ENCODE measurements at places on chromosomes 4 and X. TPM values are rescaled to one million over a fixed set of nuclear protein-coding genes. Genes with fewer than 3 reads are reported as not detected.

The CXCL9 gene
- total RNA-seq, result 0.41 TPM

The C1GALT1C1 gene
- total RNA-seq, result 17.4 TPM

The RHOXF1 gene
- total RNA-seq, result 0.44 TPM

The MTNR1A gene
- total RNA-seq, result not detected

DNA sequence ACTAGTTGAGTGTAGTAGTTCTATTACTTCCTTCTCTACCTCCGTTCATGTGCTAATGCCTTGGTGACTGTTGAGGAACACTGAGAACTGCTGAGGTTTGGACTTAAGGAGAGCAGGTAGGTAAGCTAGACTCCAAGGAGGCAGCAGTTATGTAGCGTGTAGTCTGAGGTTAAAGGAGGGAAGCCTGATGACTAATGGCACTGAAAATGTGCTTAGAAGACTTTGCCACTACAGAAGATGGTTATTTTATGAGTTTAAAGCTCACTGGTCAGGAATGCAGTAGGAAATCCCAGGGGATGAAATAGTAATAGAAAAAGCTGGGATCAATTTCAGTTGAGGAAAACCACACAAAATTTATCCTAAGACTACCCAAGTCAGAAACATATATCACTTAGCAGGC, 1077.3 kb downstream of the RAPGEF2 start:
- DNase-seq, result no peak

DNA sequence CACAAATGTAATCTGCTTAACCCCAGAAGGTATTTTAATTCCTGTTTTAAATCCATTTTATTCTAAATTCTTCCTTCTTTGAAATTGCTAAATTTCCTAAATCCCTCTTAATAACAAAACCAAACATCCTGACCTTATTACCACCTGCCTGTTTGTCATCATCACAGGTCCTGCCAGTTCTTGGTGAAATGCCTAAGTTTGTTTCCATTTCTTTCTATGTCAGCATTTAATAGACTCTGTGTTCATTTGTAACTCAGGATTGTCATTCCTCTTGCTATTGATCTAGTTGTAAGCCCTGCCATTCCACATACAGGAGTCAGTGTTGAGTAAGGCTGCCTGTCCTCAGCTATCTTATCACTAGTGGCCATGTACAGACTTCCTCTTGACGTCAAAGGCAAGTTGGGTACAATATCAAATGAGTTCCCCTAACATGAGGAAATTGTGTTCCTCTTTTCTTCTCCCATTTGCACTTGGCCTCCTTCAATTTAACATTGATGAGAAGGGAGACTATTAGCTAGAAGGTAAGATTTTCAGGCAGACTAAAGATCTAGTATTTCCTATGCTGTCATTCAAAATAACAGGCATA, 440.1 kb downstream of the AFF2 start:
- no peak for DNase-seq

The COL4A6 gene
- total RNA-seq, result 7.8 TPM

DNA sequence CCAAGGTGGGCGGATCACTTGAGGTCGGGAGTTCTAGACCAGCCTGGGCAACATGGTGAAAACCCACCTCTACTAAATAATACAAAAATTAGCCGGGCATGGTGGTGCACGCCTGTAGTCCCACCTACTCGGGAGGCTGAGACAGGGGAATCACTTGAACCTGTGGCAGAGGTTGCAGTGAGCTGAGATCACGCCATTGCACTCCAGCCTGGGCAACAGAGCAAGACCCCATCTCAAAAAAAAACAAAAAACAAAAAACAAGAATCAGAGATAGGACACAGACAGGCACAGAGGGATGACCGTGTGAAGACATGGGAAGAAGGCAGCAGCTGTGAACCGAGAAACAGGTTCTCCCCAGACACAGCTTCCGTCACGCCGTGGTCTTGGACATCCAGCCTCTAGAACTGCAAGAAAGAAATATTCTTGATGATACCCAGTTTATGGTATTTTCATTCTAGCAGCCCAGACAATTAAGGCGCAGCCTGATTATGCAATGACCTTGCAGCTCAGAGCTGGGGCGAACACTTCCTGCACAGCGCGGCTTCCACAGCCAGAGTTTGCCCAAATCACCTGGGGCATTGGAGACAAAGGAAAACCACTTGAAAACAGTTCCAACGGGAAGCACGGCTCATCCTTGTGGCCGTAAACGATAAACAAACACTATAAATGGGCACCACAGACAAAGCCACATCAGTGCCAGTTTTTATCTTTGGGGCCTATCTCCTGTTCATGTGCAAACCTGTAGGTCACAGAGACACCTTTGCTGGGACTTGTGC, 4.2 kb upstream of the ARSD start:
- DNase-seq, result no peak

GRCh38 chr4:154872198-154872597, 91.1 kb downstream of the RBM46 start:
- no peak for DNase-seq

DNA sequence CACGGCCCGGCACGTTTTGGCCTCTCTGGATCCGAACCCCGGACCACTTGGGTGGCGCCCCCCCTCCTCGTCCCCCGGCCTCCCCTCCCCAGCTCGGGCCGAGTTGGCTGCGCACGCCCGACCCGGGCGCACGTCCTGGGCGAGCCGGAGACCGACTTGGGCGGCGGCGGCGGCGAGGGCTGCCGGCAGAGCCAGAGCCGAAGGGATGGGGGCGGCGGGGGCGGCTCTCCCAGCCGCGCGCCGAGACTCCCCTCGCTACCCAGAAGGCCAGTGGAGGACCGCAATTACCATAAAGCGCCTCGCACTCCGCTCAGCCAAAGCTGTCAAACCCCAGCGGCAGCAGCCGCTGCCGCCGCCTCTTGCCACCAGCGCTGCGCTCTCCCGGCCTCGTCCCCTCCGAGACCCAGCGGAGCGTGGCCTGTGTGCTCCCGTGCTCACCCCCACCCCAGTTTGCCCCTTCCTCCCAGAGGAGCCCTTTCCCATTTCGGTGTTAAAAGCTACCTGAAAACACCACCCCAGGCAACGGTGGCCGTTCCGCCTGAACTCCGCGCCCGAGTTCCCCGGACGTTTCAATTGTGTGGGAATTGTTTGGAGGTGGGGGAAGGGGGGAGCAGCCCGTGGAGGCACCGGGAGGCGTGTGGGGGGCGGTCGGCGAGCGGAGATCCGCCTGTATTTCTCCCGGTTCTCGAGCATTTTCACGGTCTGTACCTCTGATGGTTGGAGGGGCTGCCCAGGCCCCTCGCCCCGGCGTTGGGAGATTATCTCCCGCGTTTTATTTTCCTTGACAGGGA, 701 bp upstream of the BCOR start:
- DNase-seq, result no peak

DNA sequence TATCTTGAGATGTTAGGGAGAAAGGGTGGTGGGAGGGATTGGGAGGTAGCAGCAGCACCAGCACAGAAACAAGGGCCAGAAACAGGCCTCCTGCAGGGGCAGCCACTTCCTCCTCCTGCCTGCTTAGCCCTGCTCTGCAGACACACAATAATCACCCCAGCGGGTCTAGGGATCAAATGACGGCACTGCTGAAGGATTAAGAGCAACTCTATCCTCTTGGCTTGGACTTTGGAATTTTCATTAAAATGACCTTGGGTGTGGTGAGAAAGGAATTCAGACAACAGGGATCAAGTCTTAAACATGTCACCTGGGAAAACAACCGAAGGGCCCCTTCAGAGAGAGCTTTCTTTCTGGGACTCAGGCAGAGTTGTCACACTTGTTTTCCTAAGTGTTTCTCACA, 353.4 kb downstream of the SPRY1 start:
- DNase-seq, result no peak

The GRSF1 gene
- total RNA-seq, result 105 TPM

DNA sequence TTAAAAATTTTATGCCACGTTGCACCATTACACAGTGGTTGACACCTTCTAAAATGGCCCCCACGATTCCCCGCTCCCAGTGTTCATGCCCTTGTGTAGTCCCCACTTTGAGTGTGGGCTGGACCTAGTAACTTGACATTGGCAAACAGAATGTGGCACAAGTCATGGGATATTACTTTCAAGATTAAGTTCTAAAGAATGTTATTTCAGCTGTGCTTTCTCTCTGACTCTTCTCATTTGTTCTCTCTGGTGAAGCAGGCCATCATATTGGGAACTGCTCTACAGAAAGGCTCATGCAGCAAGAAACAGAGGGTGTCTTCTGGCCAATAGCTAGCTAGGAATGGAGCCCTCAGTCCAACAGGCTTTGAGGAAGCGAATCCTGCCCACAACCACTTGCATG, 67.1 kb downstream of the ATXN3L start:
- DNase-seq, result no peak

The CYTL1 gene
- not detected for total RNA-seq

GRCh38 chr4:54058171-54058570, 6.2 kb downstream of the CHIC2 start:
- DNase-seq, result no peak

The MAGEA2 gene
- not detected for total RNA-seq

The KIF4A gene
- 0.59 TPM for total RNA-seq

DNA sequence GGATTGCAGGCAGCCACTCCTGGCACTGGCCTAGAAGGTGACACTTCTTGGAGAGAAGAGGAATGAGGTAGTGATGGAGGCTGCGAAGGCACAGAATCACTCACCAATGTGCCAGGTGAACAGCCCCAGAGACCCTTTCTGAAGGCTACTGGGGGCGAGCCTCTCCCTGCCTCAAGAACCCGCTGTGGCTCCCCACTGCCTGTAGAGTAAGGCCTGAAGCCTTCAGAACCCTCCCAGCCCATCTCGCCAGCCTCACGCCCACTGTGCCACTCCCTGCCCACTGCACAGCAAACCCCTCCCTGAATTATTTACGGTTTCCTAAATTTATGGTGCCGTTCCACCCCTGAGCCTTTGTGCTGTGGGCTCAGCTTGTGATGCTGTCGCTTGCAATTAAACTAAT, 24.2 kb upstream of the SORCS2 start:
- no peak for DNase-seq

The SPANXA2 gene
- not detected for total RNA-seq

DNA sequence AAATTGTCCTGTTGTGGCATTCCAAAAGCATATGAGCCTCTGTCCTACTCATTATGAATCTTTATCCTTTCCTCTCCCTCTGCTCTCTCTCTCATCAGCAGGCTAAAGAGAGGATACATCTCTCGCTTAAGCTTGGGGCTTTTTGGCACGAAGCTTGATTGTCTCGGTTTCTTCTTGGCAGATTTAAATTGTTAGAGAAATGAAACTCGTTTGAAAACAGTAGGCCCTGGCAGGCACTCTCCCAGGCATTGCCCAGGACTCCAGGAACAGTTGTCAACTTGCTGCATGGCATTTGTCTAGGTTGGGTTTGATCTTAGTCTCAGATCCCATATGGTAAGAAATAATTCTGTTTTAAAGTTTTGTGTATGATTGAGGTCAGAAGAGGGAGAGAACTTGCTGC, 35.5 kb downstream of the NAA11 start:
- DNase-seq, result no peak

- DNase-seq, result no peak
These were observed 25.3 kb upstream of the CT45A1 start for GRCh38 chrX:135688137-135688536.

The MAP9 gene
- 7.8 TPM for total RNA-seq

DNA sequence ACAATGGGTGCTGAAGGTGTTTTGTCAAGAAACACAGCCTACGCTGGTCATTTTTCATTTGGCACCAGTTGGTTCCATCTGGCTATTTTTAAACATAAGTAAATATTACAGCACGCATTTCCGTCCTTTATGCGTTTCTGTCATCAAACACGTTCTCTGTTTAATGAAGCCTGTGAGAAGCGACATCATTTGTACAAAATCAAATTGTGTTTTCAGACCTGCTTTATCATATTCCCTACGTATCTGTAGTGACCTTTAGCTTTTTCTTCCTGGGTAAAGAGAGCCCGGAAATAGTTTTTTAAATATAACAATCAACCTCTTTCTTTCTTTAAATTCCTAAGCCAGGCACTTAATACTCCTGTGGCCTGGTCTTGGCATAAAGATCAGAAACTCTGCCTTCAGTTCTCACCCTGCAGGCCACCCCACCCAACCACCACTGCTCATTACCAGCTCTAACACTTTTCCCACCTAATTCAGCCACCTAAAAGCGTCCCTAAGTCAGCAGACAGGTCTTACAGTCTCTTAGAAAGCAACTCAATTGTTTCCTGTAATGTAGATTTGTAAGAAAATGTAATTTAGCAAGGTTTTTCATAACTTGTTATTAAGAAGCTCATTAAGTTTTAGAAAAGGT, 30.4 kb downstream of the ACSL1 start:
- DNase-seq, result no peak

- no peak for DNase-seq
These were observed 16.5 kb upstream of the ENPP6 start for GRCh38 chr4:184234155-184234554.

DNA sequence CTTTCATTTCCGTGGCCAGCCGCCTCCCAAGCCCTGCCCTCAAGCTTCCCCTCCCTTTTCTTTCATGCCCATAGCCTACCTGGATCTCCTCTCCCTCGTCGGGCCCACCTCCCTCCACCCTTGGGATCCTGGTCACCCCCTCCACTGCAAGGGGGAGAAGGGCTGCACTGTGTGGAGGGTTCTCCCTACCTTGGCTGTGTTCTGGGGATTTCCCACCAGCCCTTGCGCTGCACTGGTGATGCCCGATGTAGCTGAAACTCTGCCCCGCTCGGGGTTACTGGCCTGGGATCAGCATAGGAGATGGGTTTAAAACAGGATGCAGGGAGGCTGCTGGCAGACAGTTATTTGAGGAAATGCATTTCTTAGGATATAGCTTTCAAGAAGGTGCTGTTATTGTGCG, 128.9 kb downstream of the TBL1X start:
- DNase-seq, result no peak

The ZMYM3 gene
- 17.7 TPM for total RNA-seq

DNA sequence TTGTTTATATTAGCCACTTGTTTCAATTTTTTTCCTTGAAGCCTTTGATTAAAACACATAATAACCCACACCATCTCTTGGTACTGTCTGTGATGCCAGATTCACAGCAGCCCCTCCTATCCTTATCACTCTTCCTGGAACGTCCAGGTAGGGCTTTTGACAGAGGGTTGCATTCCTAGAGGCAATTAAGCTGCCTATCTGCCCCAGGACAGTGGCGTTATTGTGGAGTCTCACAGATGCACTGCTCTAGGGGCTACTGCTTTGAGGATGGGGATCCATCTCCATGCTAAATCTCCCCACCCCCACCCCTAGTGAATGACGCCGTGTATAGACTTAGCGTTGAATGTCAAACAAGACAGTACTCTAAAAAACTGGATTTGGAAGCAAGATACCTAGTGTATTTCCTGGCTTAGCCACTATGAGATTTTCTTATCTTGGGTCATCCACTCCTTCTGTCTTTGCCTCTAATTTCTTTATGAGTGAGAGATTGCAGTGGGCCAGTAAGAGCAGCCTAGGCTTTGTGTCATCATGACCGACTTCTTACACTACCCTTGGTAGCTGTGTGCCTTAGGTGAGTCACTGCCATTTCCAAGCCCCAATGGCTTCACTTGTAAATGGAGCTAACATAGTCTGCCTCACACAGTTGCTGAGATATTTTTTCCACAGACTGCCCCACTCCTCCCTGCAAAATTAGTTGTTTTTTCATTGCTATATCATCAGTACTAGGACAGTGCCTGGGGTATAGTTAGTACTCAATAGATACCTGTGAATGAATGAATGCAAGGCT, 90.9 kb downstream of the EGF start:
- no peak for DNase-seq

DNA sequence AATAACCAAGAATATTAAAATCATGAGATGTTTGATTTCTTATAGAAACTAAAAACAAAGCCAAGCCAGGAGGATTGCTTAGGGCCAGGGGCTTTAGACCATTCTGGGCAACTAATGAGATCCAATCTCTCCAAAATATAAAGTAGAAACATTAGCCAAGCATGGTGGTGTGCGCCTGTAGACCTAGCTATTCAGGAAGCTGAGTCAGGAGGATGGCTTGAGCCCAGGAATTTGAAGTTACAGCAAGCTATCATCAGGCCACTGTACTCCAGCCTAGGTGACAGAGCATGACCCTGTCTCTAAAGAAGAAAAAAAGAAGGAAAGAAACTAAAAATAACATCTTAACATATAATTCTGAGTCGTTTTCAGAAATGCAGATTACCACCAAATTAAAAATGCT, 96.7 kb downstream of the NAF1 start:
- no peak for DNase-seq

Measured in heart right ventricle (tissue), 16 donors.